ENCODE measurements at places on chromosomes 7 and 10.

GRCh38 chr7:95718577-95719410, 53.6 kb upstream of the DYNC1I1 start:
- no peak for DNase-seq

DNA sequence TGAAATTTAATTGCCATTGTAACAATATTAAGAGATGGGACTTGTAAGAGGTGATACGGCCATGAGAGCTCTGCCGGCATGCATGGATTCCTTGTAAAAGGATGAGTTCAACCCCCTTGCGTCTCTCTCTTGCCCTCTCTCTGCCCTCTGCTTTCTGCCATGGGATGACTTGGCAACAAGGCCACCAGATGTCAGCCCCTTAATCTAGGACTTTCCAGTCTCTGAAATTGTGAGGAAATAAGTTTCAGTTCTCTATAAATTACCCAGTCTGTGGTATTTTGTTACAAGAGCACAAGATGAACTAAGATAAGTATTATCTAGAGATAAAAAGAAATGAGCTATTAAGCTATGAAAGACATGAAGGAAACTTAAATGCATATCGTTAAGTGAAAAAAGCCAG, 145.7 kb upstream of the AHR start:
- no peak for DNase-seq

GRCh38 chr7:19991936-19992335, 218.5 kb upstream of the TMEM196 start:
- DNase-seq, result no peak

- DNase-seq, result no peak
These were observed 71.4 kb downstream of the AHR start for GRCh38 chr7:17369691-17370426.

GRCh38 chr7:42527004-42527403, 290.0 kb upstream of the GLI3 start:
- no peak for DNase-seq

- no peak for DNase-seq
These were observed at the start of gene DPY19L1 for GRCh38 chr7:35037211-35037525. TSS of gene DPY19L1 (minus strand) at chr7:35037485. CDS start at chr7:35037394, 91 bp downstream.

DNA sequence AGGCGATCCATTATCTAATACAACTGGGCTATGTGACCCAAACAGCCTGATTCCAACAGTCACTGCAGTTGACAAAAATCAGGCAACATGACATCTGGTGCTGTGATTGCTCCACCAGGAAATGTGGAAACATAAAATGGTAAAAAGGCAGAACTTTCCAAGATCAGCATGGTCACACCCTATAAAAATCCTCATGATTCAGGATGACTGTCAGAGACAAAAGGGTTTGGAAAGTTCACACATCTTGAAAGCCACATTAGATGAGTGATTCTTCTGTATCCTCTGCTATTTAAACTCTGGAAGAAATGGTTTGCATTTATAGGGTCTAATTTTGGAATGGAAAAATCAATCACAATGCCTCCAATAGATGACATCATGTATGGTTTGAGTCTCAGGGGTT, 662.6 kb upstream of the IGFBP3 start:
- DNase-seq, result no peak

GRCh38 chr7:14691034-14691433, 211.5 kb downstream of the DGKB start:
- DNase-seq, result no peak

GRCh38 chr7:7772397-7772821, 54.0 kb upstream of the RPA3 start:
- DNase-seq, result no peak

DNA sequence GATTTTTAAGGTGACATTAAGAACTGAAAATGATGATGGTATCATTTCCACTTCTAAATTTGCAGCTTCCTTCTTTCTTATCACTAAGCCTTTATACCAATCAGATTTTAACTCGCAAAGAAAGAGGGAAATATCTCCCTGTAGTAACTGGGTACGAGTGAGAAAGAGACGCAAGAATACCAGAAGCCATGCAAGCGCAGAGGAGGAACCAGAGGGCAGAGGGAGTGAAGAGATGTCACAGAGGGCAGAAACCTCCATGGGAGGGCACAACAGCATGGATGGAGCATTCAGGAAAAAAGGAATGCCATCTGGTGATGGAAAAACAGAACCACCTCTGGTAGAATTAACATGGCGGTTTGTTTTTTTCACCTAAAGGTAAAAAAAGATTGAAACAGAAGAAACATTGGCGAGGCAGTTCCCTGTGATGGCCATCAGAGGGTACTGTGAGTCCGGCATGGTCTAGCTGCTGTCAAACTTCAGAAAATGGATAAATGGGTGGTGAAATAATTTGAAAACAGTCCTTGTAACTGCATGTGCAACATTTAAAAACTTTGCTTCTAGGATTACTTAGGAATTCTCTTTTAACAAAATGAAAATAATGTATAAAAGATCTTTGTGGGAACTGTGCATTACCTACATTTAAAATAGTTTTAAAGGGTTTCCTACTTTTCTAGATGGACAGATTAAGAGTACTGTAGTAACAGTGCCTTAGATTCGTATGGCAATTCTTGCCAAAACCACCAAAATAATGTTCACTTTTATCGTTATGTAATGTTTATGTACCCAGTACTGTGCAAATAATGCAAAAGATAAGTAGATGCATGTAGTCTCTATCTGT, 91.8 kb downstream of the ARHGAP12 start:
- no peak for DNase-seq

GRCh38 chr7:22723181-22723601, 3.8 kb upstream of the IL6 start:
- DNase-seq, result peak; percentile 82

DNA sequence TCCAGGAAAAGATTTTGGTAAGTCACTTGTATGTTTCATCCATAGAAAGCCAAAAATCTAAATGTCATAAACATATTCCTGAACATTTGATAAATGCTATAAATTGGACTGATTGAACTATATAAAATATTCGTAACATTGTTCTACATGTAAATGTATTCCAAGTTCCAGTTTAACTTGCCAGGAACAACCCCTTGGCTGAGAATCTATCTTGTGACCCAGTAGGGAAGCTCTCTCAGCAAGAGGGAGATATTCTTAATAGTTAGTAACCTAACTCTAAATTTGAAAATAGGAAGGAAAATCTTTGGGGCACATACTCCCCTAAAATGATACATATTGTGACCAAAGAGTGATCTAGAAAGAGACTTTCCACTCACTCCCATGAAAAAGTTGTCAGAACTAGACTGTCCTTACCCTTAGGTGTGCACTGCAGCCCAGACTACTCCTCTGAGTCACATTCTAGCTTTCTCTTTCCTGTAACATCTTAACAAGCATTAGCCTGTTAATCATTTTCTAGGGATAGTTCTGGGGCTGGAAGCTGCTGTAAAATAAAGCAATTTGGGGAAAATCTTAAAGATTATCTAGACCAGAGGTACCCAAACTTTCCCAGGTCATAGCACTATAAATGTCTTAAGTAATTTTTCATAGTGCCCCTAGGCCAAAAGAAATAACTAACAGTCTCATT, 73.7 kb upstream of the SKAP2 start:
- no peak for DNase-seq

- no peak for DNase-seq
These were observed 61.8 kb downstream of the ARL5B start for GRCh38 chr10:18721067-18721466.

- DNase-seq, result no peak
These were observed 857.3 kb upstream of the ZWINT start for GRCh38 chr10:57218382-57218781.

DNA sequence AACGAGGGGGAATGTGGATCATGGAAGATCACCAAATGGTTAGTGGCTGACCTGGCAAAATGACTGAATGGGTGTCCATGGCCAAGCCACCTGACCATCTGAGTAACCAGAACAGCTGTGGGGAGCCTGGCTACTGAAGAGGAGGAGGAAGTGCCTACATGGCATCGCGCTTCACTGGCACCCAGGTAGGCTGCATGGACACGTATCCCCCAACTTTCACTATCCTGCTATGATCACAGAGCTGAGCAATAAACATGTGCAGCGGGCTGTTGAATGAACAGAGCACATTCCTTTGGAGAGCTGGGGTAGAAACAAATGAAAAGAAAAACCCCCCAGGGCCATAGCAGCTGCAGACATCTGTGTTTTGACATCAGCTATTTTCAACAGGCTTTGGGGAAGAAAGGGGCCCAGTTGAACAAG, 6.5 kb downstream of the AKR1B1 start:
- no peak for DNase-seq
